Liver (tissue), 10 donors: ENCODE measurements at places on chromosomes 3 and 15. TPM values are rescaled to one million over a fixed set of nuclear protein-coding genes. Genes with fewer than 3 reads are reported as not detected.

DNA sequence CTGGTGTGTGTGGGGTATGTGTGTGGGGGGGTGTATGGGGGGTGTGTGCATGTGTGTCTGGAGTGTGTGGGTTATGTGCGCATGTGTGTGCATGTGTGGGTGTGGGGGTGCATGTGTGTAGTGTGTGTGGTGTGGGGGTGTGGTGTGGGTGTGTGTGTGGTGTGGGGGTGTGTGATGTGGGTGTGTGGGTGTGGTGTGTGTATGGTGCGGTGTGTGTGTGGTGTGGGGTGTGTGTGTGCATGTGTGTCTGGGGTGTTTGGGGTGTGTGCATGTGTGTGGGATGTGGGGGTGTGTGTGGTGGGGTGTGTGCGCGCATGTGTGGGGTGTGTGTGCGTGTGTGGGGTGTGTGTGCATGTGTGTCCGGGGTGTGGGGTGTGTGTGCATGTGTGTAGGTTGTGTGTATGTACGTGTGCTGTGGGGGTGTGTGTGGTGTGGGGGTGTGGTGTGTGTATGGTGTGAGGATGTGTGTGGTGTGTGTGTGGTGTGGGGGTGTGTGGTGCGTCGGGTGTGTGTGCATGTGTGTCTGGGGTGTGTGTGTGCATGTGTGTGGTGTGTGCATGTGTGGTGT, 6.2 kb upstream of the OCA2 start:
- no peak for DNase-seq

- DNase-seq: no peak
These were observed 3.0 kb upstream of the ARHGAP31 start for GRCh38 chr3:119291062-119291700.

DNA sequence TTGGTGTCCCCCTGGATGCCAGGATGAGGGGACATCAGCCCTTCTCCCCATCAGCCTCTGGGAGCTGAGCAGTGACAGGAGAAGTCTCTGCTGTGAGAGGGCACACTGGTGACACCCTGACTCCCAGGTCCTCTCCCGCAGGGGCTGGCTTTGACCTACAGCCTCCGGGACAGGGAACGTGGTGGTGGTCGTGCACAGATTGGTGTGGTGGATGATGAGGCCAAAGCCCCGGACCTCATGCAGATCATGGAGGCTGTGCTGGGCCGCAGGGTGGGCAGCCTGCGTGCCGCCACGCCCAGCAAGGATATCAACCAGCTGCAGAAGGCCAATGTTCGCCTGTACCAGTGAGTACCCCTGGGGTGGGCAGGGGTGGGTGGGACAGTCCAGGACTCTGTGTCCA, 6.8 kb downstream of the VILL start:
- no peak for DNase-seq

Gene TIMP4
- total RNA-seq: 0.70 TPM

DNA sequence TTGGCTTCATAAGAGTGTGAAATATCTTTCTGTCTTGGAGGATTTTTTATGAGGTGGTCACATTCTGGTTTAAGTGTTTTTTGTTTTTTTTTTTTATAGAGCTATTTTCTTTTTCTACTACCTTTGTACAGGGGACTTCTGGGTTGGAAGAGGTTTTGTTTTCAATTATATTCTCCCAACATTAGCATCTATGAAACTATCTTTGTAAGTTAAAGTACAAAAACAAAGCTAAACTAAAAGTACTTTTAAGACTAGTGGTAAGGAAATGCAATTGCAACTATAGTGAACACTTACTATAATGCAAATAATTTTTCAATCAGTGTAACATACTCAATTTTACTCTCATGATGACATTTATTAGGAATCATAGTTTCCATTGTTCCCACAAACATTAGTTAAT, 688.2 kb downstream of the SI start:
- no peak for DNase-seq

DNA sequence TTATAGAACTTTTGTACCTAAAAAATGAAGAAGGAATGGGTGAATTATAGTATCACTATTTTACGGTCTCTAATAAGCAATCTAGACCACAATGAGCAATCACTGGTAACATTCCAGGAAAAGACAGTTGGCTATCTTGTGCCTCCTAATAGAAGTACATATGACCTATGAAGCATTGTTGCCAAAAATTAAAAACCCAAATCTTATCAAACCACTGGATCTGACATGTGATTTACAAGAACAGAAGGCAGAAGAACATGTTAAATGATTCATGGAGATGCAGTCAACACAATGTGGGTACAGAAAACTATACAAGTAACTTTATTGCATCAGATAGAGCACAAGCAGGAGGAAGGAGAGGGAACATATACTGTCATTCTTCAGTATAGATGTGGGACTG, 14.5 kb upstream of the HYKK start:
- DNase-seq: no peak

- no peak for DNase-seq
These were observed 217.1 kb downstream of the GBE1 start for GRCh38 chr3:81544385-81544784.

DNA sequence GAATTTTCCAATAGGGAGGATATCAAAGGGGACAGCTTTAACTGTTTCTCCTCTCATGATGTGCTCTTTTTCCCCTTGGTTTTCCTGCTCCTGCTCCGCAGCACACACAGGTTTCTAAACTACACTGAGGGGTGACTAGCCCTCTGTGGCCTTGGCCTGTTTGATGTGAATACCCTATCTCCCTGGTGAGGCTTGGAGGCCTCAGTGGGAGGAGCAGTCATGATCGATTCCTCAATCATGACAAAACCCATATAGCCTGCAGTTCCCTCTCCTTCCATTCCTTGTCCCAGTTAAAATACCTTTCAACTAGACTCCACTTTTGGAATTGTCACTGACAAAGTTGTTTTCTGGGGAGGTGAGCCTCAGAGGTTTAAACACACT, 24.0 kb upstream of the USP3 start:
- DNase-seq: no peak

DNA sequence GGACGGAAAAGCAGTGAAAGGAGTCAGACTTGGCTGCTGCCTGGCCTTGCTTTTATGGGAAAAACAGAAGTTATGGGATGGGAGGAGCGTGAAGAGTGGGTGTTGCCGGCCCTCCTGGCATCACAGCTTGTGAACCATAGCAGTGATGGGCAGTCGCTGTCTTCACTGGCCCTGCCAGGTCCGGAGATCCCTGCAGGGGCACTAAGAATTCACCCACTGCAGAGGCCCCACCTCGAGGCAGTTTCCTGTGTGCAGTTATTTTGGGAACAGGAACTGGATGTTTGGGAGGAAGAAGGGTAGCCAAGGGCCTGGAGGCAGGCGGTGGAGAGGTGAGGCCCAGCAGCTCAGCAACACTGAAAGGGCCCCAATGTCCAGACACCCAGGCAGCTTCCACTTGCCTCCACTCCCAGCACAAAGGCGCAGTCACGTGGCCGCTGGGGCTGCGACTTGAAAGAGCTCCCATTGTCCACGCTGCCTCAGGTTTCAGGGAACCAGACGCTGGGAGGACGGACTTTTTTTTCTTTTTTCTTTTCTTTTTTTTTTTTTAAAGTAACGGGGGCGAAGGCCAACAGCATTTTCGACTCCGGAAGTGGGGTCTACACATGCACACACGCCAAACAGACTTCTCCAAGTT, 255.6 kb downstream of the ZNF621 start:
- no peak for DNase-seq

DNA sequence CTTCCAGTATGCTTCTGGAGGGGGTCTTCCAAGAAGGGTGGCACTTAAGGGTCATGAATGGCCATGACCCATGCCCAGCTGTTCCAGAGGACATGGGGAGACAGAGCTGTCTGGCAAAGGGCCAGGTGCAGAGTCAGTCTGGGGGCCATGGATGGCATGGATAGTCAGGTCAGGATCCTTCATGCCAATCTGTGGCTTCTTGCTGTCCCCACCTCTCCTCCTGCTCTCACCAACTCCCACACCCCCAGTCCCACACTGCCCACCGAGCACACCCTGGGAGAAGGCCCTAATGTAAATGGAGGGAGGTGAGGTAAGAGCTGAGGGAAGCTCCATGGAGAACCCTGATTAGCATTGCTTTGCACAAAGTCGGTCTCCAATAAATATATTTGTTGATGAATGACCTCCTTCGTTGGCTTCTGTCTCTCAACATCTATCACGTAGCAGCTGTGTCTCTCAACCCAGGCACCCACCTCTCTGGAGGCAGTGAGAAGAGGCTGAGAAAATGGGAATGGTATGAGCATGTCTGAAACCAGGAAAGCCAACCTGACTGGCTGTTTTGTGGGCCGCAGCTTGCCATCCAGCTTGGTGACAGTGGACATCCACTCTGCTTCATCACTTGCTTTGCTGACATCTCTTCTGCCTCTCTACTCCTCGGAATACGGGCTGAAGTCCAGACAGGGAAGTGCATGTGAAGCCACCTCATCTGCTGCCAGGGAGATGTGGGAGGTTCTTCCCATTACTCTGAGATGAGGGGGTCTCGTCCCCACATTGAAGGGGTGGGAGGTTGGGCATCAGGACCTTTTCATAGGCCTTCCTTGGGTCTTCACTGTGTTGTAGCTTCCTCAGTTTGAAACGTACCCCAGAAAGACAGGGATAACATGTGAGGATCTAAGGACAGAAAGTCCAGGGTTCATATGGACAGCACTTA, 37.7 kb upstream of the RAB6B start:
- peak; percentile 22 for DNase-seq

DNA sequence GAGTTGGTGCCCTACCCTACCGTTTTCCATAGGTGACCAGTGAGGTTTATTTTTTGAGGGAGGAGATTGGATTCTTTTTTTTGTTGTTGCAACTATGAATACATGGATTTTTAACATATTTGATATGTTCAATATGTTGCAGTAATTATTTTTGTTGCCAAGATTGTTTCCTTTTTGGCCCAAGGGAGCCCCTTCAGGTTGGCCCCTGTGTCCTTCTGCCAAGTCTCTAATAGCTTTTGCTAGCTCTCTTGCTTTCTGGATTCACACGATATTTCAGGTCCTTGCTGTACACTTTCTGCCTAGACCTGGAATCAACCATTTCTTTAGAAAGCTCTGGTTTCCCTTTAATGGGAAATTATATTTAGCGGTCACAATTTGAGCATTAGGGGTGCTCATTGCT, 22.7 kb upstream of the SLC28A1 start:
- no peak for DNase-seq

DNA sequence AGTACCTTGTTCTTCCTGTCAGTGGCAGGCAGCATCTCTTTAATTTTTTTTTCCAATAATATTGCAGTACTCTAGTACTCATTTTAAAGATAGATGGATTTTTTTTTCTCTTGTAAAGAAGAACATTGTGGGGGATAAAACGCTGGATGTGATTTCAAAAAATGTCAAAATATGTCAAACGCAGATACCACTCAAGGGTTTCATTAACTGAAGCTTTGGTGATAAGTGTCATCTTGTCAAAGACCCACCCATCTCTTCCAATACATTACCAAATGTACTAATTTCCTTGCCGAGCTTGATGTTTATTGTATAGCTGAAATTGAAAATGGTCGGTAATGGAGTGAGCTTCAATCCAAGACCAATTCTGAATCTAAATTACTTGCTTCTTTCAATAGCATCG, 332.4 kb upstream of the SOX2 start:
- DNase-seq: no peak

DNA sequence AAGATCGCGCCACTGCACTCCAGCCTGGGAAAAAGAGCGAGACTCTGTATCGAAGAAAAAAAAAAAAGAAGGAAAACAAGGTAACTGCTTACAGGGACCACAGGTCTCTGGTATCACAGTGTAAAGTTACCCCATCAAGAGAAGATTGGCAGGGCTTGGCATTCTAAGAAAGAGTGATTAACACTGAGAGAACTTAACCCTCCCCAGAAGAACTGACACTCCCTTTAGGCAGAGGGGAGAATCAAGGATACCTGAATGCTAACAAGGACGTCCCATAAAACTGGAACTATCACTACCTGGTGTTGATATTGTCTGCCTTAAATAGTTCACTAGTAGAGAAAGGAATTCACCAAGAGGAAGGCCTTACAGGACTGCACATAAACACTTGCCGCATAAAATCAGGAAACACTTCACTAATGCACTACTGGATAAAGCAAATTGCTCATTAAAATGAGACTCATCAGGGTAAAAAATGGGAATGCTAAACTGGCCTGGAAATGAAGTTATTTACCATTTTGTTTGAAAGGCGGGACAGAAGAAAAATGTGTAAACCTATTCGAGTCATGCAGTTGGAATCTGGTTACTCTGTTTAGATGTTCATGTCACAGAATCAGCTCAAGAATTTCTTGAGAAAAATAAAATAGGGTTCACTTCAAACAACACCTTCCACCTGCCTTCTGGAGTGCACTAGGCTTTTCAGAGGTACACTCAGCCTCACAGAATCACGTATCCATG, 121.6 kb downstream of the FOXP1 start:
- DNase-seq: no peak

Gene ALDH1A3
- total RNA-seq: 8.4 TPM

Gene SLC9A9
- 15.0 TPM for total RNA-seq

DNA sequence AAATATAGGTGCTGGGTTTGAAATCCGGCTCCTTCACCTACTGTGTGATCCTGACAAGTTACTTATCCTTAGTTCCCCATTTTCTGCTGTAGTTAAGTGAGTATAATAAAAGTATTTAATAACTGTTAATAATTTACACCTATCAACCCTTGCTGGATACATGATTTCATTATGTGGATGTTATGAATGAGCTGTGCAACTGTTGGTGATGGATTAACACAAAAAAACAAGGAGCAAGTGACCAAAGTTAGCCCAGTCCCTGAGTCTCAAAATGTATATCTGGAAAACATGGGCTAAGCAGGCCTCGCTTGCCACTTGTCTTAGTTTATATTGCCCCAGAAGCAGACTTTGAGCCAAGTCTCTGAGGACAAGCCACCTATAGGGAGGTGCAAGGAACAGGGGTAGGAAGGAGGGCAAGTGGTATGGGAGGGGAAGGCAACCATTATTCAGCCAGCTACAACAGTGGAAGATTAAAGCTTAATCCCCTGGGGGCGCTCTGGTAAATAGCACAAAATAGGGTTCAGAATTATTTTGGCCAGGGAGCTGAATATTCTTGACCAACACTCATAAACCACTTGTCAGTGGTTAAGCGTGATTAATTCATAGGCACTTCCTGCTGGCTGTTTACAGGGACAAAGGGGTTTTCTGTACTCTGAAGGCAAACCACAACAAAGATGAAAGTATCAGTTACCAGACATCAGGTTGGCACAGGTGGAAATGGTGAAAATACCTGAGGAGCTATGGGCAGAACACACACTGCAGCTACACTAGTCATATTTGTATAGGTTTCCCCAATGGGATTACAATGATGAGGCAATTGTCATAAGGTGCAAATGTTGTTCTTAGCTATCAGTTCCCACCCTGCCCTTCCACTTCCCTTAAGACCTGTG, 76.2 kb downstream of the TRIM42 start:
- no peak for DNase-seq

DNA sequence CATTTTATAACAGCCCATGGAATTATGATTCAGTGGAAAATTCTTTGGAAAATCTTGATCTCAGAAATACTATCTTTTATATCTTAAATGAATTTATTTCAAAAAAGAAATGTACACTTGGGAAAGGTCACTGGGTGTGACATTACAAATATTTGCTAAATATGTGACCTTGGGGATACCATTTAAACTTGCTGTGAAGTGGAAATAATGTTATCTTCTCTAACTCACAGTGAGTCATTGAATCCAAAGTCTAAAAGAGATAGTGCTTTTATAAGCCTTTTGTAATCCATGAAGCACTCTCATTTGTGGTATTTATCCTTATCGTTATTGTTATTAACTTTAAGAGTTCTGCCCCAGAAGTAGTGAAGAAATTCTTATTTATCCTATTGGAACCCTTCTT, 289.8 kb upstream of the SEMA6D start:
- DNase-seq: no peak

Gene SLC22A14
- total RNA-seq: not detected

GRCh38 chr3:162610261-162610660, 1113.7 kb downstream of the OTOL1 start:
- DNase-seq: no peak
